Stimulated activated effector memory CD8-positive, alpha-beta T cell treated with anti-CD3 and anti-CD28 coated beads, Interleukin-12 subunit alpha, Interleukin-12 subunit beta, amount 100 ng/mL, for 72 hours (primary cell): ENCODE measurements at places on chromosomes 16 and 17.

- no peak for DNase-seq
These were observed 78.7 kb upstream of the GPRC5B start for GRCh38 chr16:19963301-19963700.

- DNase-seq = no peak
These were observed 73.3 kb downstream of the PLCG2 start for GRCh38 chr16:81852347-81852746.

- no peak for DNase-seq
These were observed 132.9 kb downstream of the USP31 start for GRCh38 chr16:23016368-23016767.

DNA sequence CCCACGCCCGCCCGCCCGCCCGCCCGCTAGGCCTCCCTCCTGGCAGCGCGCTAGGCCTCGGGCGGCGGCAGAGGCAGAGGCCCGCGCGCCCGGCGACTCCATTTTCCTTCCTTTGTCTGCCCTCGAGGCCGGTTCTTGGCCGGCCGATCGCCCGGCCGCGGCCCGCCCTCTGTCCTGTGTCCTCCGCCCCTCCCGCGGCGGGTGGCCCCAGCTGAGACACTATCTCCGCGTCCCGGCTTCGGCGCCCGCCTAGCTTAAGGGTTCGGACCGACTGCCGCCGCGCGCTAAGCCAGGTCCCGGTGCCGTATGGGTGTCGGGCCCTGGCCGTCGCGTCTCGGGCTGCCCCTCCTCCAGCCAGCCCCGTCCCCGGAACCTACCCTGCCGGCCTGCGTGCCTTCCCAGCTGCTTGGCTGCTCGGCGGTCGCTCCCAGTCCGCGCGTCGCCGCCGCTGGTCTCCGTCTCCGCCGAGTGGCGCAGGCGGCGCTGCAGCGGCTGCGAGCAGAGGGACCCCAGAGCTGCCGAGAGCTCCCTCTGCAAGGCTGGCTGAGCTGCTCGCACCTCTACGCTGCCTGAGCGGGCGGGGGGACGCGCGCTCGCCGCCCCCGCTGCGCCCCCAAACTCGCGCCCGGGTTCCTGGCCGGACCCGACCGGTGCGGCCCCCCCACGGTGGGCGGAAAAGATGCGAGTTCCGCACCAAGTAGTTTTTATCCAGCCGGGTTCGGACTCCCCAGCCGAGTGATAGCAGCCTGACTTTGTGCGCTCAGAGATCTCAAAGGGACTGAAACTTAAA, 787 bp downstream of the CTCF start:
- peak; percentile 86 for DNase-seq

- no peak for DNase-seq
These were observed 31.7 kb downstream of the BMERB1 start for GRCh38 chr16:15466131-15466530.

- no peak for DNase-seq
These were observed at the start of gene FOXN1 for GRCh38 chr17:28505986-28506665. Gene FOXN1 (plus strand): TSS chr17:28506348. CDS start chr17:28523970, 17,622 bp downstream.

- no peak for DNase-seq
These were observed 276.8 kb downstream of the NTN1 start for GRCh38 chr17:9298135-9298534.

- DNase-seq = no peak
These were observed 255.7 kb downstream of the RBFOX3 start for GRCh38 chr17:79355165-79355564.

DNA sequence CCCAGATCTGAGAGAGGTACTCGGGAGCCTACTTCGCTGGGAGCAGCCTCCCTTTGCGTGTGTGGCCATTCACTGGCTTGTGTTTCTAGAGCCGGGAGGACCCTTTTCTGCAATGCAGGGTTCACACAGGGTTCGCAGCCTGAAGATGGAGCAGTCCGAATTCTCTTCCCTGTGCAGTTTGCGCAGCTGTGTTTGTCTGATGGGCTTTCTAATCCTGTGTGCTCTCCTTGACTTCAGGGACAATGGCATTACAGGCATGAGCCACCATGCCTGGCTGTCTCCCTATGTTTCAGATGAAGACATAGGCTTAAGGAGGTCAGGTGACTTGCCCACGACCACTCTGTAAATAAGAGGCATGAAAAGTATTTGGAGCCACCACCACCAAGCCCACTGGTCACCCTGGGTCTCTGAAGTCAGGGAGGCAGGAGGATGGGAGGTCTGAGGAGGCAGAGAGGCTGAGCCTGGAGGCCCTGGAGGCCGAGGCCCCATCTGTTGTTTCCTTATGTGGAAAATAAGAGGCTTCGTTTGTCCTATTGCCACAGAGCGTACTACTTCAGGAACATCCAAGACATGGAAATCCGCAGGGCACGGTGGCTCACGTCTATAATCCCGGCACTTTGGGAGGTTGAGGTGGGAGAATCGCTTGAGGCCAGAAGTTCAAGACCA, 5.0 kb upstream of the STH start:
- DNase-seq = no peak

DNA sequence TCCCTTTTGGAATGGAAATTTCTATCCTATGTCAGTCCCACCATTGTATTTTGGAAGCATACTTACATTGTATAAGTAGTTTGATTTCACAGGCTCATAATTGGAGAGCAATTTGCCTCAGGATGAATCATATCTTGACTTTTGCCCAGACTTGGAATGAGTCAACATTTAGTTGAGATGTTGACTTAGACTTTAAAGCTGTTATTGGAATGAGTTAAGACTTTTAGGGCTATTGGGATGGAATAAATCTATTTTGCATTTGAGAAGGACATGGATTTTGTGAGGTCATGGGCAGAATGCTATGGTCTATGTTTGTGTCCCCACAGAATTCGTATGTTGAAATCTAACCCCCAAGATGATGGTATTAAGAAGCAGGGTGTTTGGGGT, 12.2 kb upstream of the ZNF594 start:
- DNase-seq = no peak

DNA sequence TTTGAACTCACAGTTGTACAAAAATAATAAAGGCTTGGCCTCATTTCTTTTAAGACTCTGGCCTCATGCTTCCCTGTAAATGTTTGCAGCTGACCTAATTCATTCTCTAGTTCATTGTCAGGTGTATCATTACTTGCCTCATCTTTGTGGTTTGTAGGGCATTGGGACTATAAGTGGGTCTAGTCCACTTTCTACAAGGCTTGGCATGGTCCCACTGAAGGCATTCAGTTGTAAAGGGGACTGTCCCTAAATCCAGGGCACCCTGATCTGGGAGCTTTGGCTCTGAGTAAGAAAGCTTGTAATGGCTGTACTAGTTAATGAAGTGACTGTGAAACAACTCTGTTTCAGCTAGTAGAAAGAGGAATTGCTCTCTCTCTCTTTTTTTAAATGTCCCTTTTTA, 2.7 kb downstream of the KCTD2 start:
- no peak for DNase-seq

GRCh38 chr16:12340151-12340733, 363.7 kb downstream of the SNX29 start:
- no peak for DNase-seq

GRCh38 chr17:68094481-68095078, 59.0 kb downstream of the KPNA2 start:
- no peak for DNase-seq

DNA sequence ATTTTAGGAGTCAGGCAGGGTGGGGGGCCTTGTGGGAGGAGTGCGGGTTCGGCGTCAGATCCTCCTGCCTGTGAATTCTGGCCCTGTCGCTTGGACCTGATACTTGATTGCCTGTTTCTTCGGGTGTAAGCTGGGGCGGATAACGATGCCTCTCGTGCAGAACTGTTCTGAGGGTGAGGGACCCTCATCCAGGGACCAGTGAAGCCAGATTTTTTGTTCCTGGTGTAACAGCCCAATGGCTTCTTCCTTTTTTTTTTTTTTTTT, 1.3 kb downstream of the TBCD start:
- no peak for DNase-seq

GRCh38 chr16:85872734-85873133, 26.2 kb upstream of the IRF8 start:
- no peak for DNase-seq

- no peak for DNase-seq
These were observed 8.7 kb downstream of the THRA start for GRCh38 chr17:40071313-40072039.

DNA sequence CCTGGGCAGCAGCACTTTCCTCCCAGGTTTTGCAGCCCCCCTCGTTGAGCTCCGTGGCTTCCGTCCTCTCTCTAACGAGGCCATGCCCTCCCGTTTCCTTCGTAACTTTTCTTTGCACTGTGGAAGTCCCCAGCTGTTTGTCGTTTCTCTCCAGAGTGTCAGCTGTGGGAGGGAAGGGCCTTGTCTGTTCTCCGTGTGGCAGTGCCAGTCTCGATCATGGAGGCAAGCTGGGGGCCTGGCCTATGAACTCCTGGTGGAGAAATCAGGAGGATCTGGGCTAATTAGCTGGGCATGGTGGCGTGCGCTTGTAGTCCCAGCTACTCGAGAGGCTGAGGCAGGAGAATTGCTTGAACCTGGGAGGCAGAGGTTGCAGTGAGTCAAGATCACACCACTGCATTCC, 28.3 kb downstream of the TBCD start:
- no peak for DNase-seq

DNA sequence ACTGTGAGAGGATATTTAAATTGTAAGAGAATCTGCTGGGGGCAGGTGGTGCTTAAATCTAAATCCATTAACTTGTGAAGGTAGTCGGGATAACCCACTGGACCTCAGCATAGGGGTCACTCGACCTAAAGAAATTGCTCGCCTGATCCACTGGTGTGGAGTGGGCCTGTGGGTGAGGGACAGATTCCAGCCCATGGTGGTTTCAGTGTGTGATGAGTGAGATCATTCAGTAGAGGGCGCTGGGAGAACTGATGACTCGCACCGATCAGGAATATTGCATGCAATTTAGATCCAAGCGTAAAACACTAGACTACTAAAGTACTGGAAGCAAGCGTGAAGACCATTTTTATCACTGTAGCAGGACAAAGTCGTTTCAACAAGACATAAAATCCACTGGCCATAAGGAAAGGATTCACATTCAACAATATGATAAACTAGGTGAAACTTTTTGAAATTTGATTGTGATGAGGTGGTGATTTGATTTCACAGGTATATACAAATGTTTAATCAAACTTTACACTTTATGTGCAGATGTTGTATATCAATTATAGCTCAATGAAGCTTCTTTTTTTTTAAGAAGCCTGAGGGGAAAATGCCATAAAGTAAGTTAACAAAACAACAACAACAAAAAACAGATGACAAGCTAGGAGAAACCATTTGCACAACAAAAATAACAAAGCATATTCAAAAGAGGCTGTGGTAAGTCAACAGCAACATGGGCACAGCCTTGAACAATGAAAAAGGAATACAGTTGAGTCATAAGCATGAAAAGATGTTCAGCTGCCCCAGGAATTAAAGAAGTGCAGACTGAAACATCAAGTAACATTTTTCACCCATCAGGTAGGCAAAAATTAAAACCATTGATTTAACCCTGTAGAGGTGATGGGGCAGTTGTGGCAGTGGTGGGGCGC, 7.5 kb upstream of the TMEM170A start:
- DNase-seq = peak; percentile 54

GRCh38 chr16:84508502-84508901, 4.0 kb upstream of the MEAK7 start:
- DNase-seq = no peak

DNA sequence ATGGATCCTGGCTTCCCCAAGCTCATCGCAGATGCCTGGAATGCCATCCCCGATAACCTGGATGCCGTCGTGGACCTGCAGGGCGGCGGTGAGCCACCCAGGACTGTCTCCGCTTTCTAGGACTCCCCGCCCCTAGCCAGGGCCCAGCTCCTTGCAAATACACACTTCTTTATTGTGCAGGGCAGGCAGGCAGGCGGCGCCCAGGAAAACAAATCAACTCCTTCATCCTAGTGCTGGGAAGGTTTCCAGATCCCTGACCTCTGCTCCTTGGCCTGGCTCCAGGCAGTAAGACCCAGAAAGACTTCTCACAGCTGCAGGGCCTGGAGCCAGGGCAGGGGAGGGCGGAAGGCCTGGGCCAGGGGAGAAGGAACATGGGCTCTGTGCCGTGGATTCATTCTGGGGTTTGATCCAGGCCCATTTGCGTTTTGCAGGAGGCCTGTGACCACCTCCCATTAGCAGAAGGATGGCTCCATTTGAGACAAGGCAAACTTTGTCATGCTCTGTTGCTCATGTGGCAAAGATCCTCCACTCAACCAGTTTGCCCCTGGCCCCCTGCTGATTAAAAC, 6.0 kb upstream of the LPCAT2 start:
- DNase-seq = no peak

- DNase-seq = no peak
These were observed 27.1 kb downstream of the PMP22 start for GRCh38 chr17:15238057-15238456.

GRCh38 chr16:9778849-9779248, 403.4 kb downstream of the GRIN2A start:
- DNase-seq = no peak

- DNase-seq = no peak
These were observed 14.0 kb upstream of the RBFOX3 start for GRCh38 chr17:79624718-79625478.

DNA sequence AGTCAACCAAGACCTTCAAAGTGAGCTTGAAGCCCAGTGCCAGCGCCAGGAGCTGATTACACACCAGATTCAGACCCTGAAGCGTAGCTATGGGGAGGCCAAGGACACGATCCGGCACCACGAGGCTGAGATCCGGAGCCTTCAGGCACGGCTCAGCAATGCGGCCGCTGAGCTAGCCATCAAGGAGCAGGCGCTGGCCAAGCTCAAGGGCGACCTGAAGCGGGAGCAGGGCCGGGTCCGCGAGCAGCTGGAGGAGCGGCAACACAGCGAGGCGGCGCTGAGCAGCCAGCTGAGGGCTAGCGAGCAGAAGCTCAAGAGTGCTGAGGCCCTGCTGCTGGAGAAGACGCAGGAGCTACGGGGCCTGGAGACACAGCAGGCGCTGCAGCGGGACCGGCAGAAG, 42.0 kb downstream of the PLD6 start:
- DNase-seq = no peak

GRCh38 chr17:19955099-19955498, 22.5 kb downstream of the AKAP10 start:
- DNase-seq = no peak
